Activated CD4-positive, CD25-positive, alpha-beta regulatory T cell (primary cell): ENCODE measurements at places on chromosomes 11 and 22.

- no peak for DNase-seq
Observed at GRCh38 chr11:82756765-82757639, 23.3 kb upstream of the FAM181B start.

- DNase-seq, result no peak
Observed at GRCh38 chr11:66150140-66150539, 80.1 kb downstream of the PACS1 start.

GRCh38 chr22:23820748-23821211 is 18.0 kb downstream of the DERL3 start:
- no peak for DNase-seq

DNA sequence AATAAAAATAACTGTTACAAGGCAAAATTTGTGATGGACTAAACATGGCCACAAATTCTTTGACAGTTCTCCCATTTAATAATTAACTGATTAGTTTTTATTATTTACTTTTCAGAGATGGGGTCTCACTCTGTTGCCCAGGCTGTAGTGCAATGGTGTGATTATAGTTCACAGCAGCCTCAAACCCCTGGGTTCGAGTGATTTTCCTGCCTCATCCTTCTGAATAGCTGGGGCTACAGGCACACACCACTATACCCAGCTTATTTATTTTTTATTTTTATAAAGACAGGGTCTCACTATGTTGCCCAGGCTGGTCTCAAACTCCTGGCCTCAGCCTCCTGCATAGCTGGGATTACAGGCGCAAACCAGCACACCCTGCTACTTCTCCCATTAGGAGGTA is 4.5 kb upstream of the PATL1 start:
- no peak for DNase-seq

- DNase-seq, result no peak
Observed at GRCh38 chr22:25035715-25036114, 83.2 kb downstream of the KIAA1671 start.

DNA sequence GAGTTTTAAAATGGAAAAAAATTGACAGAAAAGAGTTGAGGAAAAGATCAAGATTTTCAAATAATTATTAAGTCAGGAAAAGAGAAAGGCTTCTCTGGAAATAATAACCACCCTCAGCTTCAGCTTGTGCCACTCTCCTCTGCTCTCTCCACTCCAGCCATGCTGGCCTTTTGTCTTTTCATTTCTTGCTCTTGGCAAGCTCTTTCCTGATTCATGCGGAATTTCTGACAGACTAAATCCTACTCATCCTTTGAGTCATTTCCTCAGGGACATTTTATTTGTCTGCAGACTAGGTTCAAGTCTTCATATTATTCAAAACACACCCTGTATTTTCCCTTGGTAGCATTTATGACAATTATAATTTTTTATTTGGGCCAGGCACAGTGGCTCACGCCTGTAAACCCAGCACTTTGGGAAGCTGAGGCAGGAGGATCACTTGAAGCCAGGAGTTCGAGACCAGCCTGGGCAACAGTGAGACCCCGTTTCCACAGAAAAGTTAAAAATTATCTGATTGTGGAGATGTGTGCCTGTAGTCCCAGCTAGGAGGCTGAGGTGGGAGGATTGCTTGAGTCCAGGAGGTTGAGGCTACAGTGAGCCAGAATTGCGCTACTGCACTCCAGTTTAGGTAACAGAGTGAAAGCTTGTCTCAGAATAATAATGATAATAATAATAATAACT is 7.8 kb upstream of the P4HA3 start:
- no peak for DNase-seq
